ENCODE measurements at places on chromosomes 6 and 20.

GRCh38 chr6:108851756-108852155 is 3.5 kb downstream of the ARMC2 start:
- DNase-seq, result no peak

GRCh38 chr20:41029150-41029901 is 704 bp downstream of the TOP1 start:
- peak; percentile 26 for DNase-seq

DNA sequence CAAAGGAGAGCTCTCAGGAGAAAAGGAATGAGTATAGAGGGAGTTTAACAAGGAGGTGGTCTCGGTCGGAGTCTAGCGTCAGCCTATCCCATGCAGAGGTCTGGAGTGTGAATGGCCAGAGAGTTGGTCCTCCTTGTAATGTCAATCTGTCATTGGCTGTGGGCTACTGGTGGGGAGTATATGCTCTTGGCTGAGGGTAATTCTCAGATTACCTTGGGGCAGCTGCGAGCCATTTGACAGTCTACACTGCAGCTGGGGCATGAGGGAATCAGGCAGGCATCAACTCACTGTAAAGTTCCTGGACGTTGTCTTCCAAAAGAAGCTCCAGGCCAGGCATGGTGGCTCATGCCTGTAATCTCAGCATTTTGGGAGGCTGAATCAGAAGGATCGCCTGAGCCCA is 48.1 kb downstream of the EBF4 start:
- DNase-seq, result no peak

- no peak for DNase-seq
Observed at GRCh38 chr6:35080821-35081425, 60.2 kb downstream of the TCP11 start.

- DNase-seq, result no peak
Observed at GRCh38 chr20:20747298-20747697, 34.9 kb upstream of the RALGAPA2 start.

DNA sequence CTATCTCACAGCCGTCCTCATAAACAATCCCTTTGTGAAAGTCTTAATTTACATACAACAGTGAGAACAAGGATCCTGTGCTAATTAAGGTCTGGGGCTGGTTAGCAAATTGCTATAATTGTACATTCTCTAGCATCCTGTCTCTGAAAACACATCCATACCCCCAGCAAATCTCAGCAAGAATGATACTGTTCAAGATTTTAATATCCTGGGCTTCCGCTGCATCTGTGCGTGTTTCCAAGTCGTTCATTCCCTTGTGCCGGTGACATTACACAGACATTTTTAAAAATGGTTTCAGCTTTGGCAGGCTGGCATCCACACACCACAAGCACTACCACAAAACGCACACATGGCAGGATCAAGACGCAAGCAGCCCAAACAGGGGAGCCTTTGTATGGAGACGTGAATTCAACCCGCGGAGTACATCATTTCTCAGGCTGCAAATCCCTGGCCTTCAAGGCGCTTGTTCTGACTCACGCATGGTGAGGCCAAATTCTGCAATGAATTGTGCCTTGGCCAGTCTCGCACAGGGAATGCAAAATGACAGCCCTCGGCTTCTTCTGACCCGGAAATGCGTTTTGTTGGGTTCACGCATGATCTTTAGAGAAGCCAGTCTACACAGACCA is 20.3 kb downstream of the ZMYND8 start:
- DNase-seq, result no peak

GRCh38 chr6:25176466-25176865 is 102.7 kb upstream of the CARMIL1 start:
- no peak for DNase-seq

DNA sequence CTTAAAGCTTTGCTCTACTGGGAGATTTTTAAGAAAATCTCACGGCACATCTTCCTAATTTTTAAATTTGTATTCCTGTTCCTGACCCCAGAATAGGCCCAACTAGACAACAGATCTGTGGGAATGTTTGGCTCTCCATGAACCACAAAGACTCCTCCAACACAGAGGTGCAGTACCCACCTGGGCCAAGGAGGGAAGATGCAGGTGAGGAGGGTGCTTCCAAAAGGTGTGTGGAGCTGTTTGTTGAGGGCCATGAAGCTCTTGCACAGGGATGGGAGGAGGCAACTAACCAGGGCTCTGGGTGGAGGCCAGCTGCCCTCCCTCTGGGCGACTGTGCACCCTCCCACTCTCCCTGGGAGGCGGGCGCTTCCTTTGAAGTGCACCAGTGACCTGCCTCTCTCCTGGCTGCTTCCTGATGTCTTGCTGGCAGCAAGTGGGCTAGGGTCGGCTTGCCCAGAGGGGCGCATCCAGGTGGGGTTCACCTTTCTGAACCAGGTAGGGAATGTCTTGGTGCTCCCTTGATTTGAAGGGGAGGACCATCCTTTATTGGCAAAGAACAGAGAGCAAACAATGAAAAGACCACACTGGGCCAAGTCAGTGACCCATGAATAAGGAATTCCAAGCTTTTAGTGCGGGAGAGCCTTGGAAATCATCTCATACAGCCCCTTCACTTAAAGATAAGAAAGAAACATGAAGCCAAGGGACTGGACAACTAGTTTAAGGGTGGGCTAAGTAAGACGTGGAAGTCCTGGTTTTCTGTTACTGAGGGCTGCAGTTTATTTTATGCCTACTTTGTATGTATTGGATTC is 76.0 kb downstream of the ANKRD6 start:
- no peak for DNase-seq

GRCh38 chr20:53224851-53225250 is 252.7 kb downstream of the TSHZ2 start:
- no peak for DNase-seq

All from activated CD4-positive, alpha-beta T cell treated with anti-CD3 and anti-CD28 coated beads, Interleukin-2, amount 10 ng/mL, durations not matched to agents 7 days and 5 days (primary cell).